G401 (cell line): ENCODE measurements at places on chromosomes 16 and 17. TPM values are rescaled to one million over a fixed set of nuclear protein-coding genes. Genes with fewer than 3 reads are reported as not detected.

GRCh38 chr16:29237971-29238370 lies 168.5 kb downstream of the NPIPB11 start:
- DNase-seq = no peak

DNA sequence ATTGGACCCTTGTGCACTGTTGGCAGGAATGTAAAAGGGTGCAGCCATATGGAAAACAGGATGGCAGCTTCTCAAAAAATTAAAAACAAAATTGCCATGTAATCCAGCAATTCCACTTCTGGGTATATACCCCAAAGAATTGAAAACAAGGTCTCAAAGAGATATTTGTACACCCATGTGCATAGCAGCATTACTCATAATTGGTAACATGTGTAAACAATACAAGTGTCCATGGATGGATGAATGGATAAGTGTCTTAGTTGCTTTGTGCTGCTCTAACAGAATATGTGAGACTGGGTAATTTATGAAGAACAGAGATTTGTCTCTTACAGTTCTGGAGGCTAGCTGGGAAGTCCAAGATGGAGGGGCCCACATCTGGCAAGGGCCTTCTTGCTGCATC lies 3.8 kb upstream of the RUNDC3A start:
- no peak for DNase-seq

- DNase-seq = no peak
Measured at GRCh38 chr16:11105038-11105903, 150.7 kb downstream of the SOCS1 start.

DNA sequence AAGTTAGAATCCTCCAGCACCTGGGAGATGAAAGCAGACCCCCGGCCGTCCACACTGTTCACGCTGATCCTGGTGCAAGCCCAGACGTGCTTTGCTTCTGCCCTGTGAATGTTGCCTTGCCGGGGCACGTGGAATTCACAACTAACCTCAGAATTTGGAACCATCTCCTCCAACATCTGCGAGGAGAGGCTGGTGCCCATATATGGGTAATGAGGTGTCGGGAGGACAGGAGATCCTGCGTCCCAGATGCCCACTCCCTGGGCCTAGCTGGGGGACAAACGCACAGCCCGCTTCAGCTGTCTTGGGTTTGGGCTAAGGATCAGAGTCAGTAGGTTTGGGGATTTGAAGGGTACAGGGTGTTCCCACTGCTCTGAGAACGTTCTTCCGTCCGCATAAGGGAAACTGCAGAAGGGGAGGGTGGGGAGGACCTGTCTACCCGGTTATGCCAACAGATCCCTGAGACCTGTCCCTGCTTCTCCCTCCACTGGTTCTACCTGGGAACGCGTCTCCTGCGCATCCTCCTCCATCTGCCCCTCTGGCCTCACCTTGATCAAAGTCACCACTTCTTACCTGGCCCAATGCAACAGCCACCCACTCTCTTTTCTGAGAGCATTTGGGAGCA lies 14.1 kb downstream of the PPL start:
- DNase-seq = no peak

GRCh38 chr17:51846566-51846965 lies 311.9 kb downstream of the CA10 start:
- no peak for DNase-seq

- no peak for DNase-seq
Measured at GRCh38 chr17:73776351-73777130, 132.3 kb upstream of the SDK2 start.

GRCh38 chr16:69005641-69006355 lies 99.7 kb upstream of the HAS3 start:
- no peak for DNase-seq

- peak; percentile 84 for DNase-seq
Measured at GRCh38 chr16:10181196-10182162, 749 bp downstream of the GRIN2A start.

DNA sequence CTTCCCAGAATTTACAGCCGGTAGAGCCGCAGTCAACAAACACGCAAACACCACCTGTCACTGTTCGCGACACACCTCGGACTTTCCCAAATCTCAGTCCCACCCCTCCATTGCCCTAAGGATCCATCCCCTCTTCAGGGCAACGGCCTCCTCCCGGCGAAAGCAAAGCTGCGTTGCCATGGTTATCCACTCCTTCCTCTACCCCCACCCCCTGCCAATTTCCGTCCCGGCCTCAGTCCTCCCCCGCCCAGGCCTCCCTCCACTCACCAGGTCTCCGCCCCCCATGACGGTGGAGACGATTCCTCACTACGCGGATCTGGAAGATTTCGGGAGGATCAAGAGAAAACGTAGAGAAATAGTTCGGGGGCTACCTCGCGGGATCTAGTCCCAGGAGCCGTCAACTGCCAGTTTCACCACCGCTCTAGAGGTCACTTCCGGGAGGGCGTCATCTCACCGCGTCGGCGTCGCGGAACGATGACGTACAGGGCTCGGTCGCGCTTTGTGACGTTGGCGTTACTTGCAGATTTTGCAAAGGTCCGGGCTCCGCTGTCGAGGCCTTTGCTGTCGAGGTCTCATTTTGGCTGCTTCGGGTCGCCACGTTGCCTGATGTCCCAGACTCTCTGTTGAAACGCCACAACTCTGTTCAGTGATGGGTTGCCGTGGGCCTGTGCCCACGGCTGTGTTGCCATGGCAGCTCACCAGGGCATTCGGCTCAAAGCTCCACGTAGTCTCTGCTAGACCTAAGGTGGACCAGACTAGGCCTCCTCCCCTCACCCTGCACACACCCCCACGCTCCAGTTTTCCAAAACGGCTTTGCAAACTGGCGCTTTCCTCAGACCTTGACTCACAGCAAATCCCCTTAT lies at the start of gene CWC25:
Gene CWC25, minus strand, starts transcription at position 423 of the 863 bp plus-strand sequence. Its CDS starts 138 bp downstream, at position 285.
- peak; percentile 92 for DNase-seq

GRCh38 chr16:55035029-55035428 lies 104.4 kb downstream of the IRX5 start:
- peak; percentile 1 for DNase-seq

- DNase-seq = peak; percentile 58
Measured at GRCh38 chr17:66165537-66166123, 26.3 kb downstream of the CEP112 start.

GRCh38 chr17:1714980-1715802 lies 5.0 kb upstream of the TLCD2 start:
- DNase-seq = peak; percentile 32

GRCh38 chr17:74736513-74737298 lies at the start of gene RAB37:
TSS of gene RAB37 (plus strand) at chr17:74737256. CDS start at chr17:74737273, 17 bp downstream.
- no peak for DNase-seq

DNA sequence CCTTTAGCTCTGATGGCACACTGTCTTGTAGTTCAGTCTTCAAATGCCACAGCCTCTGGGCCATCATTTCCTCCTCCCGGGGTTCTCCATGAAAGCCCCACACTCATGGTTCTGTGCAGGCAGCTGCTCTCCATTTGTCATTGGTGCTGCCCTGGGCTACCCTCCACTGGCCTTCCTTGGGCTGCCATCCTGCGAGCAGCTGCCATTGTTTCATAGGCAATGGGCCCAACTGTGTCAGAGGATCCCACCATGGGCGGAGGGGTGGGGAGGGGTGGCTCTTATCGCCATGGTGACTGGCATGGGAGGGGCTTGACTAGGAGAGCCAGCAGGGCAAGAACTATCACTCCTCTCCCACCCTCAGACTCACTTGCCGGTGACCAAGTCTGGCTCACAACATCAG lies 38.6 kb upstream of the BRD7 start:
- DNase-seq = no peak

DNA sequence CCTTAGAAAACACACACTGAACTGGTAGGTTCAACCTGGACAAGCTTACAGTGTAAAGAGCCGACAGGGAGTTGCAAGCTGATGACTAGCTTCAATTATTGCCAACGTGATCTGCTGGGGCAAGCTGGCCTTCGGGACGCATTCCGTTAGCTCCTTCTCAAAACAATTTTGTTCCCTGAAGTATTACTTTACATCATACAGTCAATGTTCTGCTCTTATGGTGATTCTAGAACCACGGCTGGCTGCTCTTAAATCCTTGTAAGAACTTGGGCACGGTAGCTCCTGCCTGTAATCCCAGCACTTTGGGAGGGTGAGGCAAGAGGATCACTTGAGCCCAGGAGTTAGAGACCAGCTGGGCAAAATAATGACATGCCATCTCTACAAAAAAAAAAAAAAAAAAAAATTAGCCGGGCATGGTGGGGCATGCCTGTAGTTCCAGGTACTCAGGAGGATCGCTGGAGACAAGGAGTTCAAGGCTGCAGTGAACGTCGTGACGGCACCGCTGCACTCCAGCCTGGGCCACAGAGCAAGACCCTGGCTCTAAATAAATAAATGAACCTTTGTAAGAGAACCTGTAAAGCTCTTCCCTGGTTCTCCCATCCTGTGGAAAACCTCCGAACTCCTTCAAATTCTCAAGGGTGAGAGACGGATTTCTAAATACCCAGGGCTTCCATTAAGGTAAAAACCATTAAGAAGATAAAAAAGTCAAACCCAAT lies 2.0 kb downstream of the CDIP1 start:
- peak; percentile 38 for DNase-seq

GRCh38 chr17:13962716-13963240 lies 106.5 kb upstream of the COX10 start:
- DNase-seq = no peak

GRCh38 chr17:44558334-44558709 lies 1.0 kb downstream of the FZD2 start:
- DNase-seq = no peak

DNA sequence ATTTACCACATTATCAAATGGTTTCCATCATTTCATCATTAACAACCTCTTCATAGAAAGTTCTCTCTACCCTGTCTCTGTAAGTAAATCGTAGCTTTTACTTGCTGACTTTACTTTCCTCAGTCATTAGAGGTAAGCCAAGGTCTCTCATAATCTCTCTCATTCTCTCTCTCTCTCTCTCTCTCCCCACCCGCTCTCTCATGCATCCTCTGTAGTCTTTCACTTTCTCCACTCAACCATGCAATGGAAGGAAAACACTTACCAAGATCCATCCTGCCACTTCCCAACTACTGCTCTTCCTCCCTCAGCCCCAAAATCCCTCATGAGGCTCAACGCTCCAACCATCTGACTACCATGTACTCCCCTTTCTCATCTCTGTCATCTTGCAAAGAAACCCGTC lies 6.1 kb downstream of the CEP112 start:
- no peak for DNase-seq

DNA sequence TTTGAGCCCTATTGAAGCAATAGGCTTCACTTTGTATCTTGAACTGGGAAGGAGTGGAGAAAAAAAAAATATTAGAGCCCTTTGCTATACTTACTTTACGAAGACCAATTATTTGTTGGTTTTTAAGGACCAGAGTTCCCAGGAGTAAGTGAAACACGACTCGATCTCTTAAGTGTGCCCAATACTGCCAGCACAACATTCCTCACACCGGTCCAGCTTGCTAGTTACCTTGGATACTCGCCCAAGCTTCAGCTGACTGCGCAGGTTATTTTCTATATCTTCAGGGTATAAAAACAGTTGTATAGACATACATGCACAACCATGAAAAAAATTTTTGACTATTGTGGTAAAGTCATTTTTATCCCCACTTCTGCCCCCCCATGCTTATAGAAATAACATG lies 72.1 kb downstream of the RPTOR start:
- DNase-seq = no peak

PRSS21 gene
- total RNA-seq = not detected in 2 replicates

CSH2 gene
- not detected in 2 replicates for total RNA-seq

STAC2 gene
- total RNA-seq = 0.03 TPM in 1 of 2 replicates, not detected in the other

CYLD gene
- total RNA-seq = 4.5 and 6.0 TPM in 2 replicates

COL1A1 gene
- total RNA-seq = 72.4 and 86.8 TPM in 2 replicates

KRTAP4-9 gene
- not detected in 2 replicates for total RNA-seq

CDH3 gene
- 0.10 TPM in 1 of 2 replicates, not detected in the other for total RNA-seq

CDH11 gene
- not detected in 2 replicates for total RNA-seq
